Dermis blood vessel endothelial cell (primary cell): ENCODE measurements at places on chromosomes 2 and 18. TPM values are rescaled to one million over a fixed set of nuclear protein-coding genes. Genes with fewer than 3 reads are reported as not detected.

GRCh38 chr18:13382366-13382953, 163.9 kb downstream of the LDLRAD4 start:
- peak; percentile 93 for DNase-seq

- DNase-seq: no peak
These were observed 665.4 kb downstream of the BCL11A start for GRCh38 chr2:59888015-59888414.

- no peak for DNase-seq
These were observed 682.4 kb downstream of the DPP10 start for GRCh38 chr2:115124817-115125216.

DNA sequence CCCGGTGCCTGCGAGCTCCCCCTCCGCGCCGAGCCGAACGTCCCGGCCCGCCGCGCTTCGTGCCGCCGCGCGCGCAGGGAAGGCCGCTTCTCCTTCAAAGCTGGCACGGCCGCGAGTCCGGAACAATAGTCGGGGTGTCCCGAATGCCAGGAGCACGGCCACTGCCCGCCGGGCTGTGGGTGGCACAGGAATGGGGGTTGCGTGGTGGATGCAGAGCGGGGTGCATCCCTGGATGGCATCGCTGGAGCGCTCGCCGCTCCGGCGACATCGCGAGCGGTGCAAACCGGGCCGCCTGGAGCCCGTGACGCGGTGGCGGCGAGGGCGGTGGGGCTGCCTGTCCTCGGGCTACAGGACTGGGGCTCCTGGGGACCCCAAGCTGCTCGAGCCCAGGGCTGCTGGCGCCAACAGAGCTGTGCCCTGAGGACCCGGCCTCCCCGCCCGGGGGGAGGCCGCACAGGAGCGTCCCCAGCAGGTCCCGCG, 1.1 kb upstream of the SATB2 start:
- peak; percentile 53 for DNase-seq

DNA sequence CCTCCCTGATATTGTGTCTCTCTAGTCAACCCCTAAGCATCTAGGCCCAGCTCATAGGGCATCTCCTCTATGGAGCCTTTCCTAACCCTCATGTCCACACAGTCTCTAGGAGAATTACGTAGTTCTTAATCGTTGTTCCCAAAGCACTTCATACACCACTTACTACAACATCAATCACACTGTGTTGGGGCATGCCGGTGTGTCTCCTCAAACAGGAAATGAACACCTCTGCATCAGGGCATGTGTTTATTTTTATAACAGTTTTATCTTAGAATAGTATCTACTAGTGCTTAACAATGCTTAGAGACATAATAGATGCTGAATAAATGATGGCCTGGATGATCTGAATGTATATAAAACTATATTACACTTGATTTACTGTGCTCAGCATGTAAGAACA, 19.7 kb downstream of the CYP1B1 start:
- no peak for DNase-seq

DNA sequence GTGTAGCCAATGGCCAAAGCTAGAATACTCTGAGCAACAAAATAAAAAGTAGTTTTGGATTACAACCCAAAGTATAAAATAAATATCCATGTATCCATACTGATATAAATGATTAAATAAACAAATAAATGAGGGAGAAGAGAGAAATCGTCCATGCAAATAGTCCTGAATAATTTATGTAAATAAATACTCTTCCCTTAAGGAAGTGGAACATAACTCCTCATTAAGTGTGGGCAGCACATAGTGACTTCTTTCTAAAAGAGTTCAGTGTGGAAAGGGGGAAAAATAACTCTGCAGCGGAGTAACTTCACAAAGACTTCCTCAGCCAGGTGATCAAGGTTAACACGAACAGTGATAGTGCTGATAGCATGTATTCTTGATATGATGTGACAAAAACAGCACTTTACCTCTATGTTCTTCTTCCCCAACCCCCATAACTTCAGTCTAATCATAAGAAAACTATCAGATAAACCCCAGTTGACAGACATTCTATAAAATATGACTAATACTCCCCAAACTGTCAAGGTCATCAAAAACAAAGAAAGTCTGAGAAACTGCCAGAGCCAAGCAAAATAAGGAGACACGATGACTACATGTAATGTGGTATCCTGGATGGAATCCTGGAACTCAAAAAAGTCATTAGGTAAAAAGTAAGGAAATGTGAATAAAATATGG, 30.7 kb downstream of the METTL8 start:
- DNase-seq: peak; percentile 83

GRCh38 chr2:4272261-4272858, 569.0 kb downstream of the DCDC2C start:
- no peak for DNase-seq

- no peak for DNase-seq
These were observed 130.6 kb downstream of the TWIST2 start for GRCh38 chr2:238978497-238978896.

GRCh38 chr18:42765302-42765701, 350.2 kb downstream of the RIT2 start:
- DNase-seq: no peak

Gene CD207
- not detected in 2 replicates for total RNA-seq
